ENCODE measurements at places on chromosomes 12 and 14.

- no peak for DNase-seq
These were observed 20.2 kb downstream of the TMEM106C start for GRCh38 chr12:47983541-47984115.

- DNase-seq = no peak
These were observed 71.5 kb upstream of the ARHGAP5 start for GRCh38 chr14:32005628-32006027.

DNA sequence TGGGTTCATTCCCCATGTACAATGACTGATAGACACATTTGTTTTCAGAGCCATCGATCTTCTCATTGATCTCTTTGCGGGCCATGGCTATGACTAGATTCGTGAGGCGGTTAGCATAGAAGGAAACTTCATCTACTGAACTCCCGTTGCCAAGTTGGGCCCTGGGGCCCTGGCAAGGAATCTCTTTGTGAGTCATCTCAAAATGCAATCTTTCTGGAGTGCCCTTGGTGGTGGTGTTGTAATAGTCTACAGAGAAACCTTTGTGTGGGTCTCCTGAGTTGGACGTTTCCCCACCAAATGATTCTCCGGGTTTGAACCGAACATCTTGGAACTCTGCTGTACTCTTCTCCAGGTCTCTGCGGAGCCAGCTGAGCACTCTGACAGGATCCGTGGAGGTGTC, 20.4 kb downstream of the AKAP3 start:
- no peak for DNase-seq

GRCh38 chr14:48537600-48537999, 862.2 kb upstream of the MDGA2 start:
- DNase-seq = no peak

GRCh38 chr14:71473843-71474242, 458.4 kb upstream of the RGS6 start:
- no peak for DNase-seq

DNA sequence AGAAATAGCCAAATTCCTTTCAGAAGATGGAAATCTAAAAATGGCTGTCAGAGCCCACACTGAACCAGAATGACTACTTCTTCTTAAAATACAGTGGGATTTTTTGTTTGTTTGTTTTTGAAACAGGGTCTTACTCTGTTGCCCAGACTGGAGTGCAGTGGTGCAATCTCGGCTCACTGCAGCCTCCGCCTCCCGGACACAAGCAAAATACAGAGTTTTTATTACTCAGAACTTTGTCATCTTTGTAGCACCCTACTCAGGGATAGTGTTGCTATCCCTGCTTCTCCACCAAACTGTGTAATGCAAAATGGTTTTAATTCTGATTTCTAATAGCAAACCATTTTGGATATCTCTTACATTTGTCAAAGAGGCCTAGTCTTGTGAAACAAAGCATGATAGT, 16.4 kb downstream of the ZNF410 start:
- no peak for DNase-seq

- no peak for DNase-seq
These were observed 126.7 kb upstream of the BTG1 start for GRCh38 chr12:92272061-92272964.

DNA sequence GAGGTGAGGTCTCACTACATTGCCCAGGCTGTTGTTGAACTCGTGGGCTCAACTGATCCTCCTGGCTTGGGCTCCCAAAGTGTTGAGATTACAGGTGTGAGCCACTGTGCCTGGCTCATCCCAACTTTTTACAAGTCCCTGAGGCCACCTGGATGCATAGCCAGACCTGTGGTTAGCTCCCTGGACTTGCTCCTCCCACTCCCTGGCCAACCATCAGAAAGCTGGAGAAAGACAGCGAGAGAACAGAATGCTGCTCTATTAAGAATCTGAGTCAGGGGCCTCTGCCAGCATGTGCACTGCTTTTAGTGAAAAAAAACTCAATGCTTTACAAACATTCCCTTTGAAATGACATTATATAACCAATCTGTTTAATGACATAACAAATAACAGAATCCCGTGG, 78.2 kb downstream of the RBM19 start:
- DNase-seq = no peak

- no peak for DNase-seq
These were observed 85.6 kb upstream of the TMEM263 start for GRCh38 chr12:106870116-106870515.

GRCh38 chr12:574475-575128, 88.6 kb downstream of the NINJ2 start:
- DNase-seq = no peak

DNA sequence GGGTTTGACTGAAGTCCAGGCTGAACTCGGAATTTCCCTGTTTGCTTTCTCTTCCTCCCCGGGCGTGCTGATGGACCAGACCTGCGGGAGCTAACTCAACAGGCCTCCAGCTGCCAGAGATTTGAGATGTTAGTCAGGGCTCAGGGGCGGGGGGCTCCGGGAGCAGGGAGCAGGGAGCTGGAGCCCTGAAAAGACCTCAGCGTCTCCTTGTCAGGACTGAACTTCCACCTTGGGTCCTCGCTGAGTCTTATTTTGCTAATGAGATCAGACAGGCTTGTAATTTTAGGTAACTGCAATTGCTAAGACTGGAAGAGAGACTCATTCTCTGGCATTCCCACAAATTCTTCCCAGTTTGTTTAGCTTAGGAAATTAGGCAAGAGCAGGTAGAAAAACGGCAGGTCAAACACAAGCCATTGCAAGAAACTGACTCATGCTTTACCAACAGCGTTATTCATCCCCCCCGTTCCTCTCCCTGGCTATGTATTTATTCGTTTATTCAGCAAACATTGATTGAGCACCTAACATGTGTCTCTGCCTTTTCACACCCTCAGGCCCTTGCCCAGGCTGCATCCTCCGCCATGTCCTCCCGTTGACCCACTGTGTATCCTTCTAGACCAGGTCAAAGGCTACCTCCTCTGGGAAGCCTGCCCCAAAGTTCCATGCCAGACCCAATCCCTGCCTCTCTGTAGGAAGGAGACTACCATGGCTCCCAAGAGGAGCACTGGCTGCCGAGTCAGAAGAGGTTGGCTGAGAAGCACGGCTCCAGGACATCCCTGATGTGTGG, 80.4 kb upstream of the DIO3 start:
- no peak for DNase-seq

DNA sequence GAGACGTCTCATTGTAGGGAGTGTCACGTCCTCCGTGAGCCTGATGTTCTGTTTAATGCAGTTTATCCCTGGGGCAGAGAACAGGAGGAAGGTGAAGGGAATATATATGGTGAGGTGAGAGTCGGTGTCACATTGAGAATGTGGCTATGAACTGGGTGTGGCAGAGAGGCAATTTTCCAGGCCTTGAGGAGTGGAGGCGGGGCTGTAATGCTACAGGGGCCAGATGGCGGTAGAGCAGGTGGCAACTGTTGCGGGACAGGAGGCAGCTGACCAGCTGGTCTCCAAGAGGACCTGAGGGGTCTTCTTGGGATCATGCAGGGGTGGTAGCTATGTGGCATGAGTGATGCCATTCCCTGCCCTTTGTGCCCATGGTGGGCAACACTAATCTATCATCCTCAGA, 59.6 kb downstream of the CACNA1C start:
- no peak for DNase-seq

DNA sequence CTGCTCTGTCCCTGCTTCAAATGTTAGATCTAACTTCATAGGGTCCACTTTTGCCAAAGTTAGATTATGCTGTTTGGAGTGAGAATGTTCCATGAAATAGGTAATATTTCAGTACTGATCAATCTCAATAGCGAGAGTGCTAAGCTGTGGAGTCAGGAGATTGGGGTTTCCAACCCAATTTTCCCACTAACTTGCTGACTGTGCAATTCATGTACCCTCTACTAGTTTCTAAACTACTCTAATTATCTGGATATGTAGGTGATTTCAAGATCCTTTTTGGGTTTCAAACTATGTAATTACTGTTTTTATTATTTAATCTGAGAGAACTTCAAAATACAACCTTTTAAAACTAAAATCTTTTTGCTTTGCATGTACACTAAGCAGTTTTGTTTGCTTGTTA, 45.9 kb downstream of the GPR137C start:
- DNase-seq = no peak

- DNase-seq = no peak
These were observed 40.6 kb downstream of the FNTB start for GRCh38 chr14:65027127-65027799.

DNA sequence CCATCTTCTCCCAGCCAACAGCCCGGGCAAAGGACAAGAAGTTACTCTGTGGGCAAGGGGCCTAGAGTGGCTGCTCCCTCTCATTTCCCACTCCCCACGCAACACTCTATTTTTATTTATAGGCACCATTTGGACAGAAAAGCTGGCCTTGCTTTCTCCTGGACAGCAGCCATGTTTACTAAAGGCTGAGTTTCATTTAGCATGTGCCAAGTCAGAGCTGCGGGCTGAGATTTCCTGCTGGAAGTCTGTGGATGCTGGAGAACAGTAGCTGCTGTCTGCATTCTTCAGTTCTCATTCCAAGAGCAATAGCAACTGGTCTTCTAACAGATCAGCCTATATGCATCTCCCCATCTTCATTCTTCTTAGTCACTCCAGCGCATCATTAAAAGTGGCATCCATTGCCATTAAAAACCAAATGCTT, 8.3 kb downstream of the COL2A1 start:
- DNase-seq = no peak

DNA sequence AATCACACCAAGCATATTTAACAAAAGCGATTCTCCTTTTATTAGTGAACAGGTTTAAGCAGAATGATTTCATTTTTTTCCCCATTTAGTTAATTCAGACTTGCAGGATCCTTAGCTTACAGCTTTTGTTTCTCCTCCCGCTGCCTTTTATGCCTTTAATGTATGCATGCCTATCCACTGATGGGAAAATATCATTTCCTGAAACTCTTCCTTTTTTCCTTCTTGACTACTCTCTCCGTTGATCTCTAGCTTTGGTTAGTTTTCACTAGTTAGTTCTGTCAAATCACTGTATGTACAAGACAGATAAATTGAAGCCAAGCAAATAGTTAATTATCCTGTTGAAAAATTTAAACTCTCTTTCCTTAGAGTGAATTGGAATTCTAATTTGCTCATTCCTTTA, 26.3 kb downstream of the NKX2-1 start:
- no peak for DNase-seq

DNA sequence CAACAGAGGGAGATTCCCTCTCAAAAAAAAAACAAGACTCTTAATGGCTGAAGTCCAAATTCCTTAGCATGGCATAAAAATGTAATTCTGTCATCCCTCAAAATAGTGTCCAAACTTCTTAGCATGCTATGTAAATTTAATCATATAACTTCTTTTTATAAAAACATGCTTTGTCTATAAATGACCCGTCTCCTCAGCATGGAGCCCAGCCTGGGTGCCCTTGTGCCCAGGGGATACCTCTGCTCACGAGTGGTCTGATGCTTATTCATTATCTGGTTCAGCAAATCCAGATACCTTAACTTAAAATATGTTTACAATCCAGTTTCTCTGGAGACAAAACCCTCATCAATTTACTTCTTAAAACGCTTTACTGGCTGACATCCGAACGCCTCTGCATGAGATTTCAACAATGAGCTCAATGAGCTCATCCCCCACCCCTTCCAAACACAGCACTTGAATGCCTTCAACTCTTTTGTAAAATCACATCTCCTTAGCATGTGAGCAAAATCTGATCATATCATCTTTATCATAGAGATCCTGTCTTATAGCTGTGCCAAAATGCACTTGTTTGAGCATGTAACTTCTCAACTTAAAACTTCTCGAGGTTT, 15.7 kb downstream of the RTL1 start:
- no peak for DNase-seq

GRCh38 chr12:113142886-113143332, 6.6 kb upstream of the CFAP73 start:
- DNase-seq = no peak

- no peak for DNase-seq
These were observed 234.0 kb downstream of the ADAMTS20 start for GRCh38 chr12:43318021-43318420.

DNA sequence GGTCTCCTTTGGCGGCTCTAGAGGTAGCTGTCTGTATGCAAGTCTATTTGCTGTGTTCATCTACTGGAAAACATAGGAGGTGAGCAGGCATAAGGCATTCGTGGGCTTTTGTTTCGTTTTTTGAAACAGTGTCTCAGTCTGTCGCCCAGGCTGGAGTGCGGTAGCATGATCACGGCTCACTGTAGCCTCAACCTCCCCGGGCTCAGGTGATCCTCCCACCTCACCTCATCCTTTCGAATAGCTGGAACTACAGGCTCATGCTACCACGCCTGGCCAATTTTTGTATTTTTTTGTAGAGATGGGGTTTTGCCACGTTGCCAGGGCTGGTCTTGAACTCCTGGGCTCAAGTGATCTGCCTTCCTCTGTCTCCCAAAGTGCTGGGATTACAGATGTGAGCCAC, 27.5 kb downstream of the FLVCR2 start:
- no peak for DNase-seq

GRCh38 chr12:71456316-71456715, 16.7 kb downstream of the LGR5 start:
- peak; percentile 77 for DNase-seq

DNA sequence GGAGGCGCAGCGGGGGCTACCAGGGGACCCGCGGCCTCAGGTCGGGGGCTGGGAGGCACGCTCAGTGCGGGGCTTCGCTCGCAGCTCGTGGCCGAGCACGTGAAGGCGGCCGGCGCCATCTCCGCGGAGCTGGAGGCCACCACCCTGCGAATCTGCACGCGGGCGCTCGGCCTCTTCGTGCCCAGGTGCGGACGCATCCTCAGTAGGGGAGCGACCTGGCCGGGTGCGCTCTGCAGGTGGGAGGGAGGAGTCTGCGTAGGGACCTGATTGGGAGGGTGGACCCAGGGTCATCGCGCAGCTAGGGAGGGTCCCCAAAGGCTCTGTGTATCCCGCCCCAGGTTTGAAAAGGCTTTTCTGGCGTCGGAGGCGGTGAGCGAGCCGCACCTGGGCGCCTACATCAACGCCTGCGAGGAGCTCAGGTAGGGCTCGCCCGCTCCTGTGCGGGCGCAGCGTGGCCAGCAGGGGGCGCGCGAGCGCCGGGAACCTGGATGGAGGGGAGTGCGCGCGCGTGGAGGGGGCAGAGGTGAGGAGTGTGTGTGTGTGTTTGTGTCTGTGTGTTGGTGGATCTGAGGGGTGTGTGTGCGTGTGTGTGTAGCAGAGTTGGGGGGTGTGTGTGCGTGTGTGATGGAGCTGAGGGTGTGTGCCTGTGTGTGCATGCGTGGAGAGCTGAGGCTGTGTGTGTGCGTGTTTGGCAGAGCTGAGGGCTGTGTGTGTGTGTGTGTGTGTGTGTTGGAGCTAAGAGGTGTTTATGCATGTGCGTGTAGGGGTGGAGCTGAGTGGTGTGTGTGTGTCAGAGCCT, 10.3 kb downstream of the EXOC3L4 start:
- DNase-seq = peak; percentile 82

Measured in NCI-H1105 (cell line).